ENCODE measurements at places on chromosomes 3 and 15.

GRCh38 chr3:66303491-66303901 lies 82.7 kb downstream of the SLC25A26 start:
- DNase-seq: peak; percentile 55

DNA sequence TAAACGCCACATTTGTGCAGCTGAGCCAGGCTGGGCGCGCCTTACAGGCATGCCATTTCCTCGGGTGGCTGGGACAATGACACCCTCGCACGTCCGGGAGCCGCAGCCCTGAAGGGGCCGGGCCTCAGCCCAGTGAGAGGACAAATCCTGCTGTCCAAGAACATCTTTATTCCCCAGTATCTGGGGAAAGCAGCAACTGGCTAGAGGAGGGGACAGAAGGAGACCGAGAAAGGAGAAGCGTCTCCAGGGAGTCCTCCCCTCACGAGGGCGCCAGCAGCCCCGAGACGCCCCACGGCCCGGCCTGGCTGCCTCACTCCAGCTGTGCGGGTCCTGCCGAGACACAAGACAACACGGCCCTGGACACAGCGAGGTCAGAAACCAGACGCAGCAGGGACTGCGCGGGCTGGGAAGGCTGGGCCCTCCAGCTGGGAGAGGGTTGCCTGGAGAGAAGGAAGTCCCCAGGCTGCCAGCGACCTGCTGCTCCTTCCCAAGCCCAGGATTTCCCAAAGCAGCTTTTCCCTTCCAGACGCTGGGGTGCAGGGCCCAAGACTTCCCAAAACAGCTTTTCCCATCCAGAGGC lies 130.2 kb downstream of the CHSY1 start:
- peak; percentile 36 for DNase-seq

DNA sequence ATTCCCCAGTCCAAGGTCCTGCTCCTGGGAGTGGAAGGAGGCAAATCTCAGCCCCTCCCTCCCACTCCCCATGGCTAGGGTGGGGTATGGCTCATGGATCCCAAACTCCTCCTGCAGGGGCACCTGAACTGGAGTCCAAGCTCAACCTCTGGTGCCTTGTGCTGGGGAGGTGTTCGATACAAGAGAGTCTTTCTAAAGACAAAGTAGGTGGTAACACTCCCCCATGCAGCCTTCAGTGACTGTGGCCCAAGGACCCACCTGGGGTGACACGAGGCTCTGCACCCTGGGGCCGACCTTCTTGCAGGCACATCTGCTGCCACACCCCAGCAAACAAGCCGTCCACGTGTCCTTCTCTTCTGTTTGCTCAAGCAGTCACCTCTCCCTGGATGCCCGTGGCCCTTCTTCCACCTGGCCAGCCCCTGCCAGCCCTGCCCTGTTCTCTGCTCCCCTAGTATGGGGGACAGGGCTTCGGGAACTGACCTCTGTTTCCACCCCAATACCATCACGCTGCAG lies 36.7 kb upstream of the SLC6A11 start:
- no peak for DNase-seq

DNA sequence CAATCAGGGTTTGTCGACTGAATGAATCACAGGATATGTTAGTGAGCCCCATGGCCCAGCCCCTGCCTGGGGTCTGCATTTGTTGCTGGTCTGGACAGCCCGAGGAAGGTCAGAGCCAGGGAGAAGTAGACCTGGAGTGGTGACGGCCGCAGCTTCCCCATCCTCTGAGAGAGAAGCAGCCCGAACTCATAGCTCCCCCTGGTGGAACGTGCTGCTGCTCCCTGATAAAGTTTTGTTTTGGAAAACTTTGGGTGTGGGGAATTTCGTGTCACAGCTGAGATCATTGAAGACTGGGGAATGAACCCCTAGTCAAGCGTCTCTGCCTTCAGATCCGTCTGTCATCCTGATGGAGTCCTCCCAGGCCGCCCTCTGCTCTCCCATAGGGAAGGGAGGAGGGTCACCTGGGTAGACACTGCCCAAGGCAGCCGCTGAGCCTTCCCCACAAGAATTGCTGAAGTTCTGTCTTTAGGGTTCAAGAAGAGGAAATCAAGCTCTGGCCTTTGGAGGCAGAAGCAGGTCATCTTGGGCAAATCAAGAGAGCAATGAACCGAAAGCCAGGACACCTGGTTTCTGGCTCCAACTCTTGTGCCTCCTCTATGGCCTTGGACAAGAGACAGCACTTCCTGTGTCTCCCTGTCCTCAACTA lies 60.5 kb downstream of the GLDN start:
- DNase-seq: no peak

DNA sequence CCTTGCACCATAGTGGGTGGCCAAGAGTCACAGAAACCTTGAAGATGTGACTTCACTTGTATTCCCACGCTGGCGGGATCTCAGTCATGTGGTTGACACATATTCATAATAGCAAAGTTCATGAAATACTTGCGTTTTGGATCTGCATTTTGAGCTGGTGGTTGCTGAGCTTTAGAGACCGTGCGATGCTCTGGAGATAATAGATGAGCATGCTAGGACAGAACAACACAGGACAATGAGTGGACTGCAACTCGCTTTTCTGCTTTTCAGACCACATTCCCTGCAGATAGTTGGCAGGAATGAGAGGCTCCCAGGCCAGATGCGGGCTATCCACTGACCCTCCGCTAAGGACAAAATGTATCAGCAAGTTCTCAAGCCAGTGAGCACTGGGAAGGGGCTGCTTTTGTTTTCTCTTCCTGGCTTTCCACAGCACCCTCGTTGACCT lies 13.8 kb upstream of the STARD5 start:
- no peak for DNase-seq

GRCh38 chr3:152376351-152377183 lies 107.8 kb downstream of the MBNL1 start:
- DNase-seq: no peak
